ENCODE measurements at places on chromosomes 11 and 22. TPM values are rescaled to one million over a fixed set of nuclear protein-coding genes. Genes with fewer than 3 reads are reported as not detected.
A peak's percentile ranks its signal among the peaks of the same experiment; 100 is the strongest.

Gene CRYBA4
- total RNA-seq = not detected

Gene MS4A3
- total RNA-seq = not detected

Gene MED19
- total RNA-seq = 19.3 TPM

Gene RIBC2
- 2.5 TPM for total RNA-seq

Gene PTPRCAP
- total RNA-seq = 1.8 TPM

DNA sequence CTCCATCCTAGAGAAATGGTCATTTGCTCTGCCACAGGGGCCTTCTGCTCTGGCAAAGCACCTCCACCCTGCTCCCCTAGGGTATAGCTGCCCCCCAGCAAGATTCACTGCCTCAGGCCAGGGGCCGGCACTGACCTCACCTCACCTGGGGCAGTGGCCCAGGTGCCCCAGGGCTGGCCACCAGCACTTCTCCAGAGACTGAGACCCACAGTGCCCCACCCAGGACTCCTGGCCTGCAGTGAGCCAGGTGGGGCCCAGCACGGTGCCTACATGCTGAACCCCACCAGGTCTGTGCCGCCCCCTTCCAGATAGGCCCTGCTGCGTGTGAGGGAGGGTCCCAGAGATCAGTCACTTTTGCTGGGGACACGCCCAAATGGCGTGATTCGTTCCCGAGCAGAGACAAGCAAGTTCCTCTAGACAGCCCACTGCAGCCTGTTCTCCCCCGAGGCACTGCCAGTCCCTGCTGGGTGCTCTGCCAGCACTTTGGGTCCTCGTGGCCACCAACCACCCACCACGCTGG, 10.8 kb downstream of the GNB1L start:
- no peak for DNase-seq

GRCh38 chr11:76783294-76783895, at the start of gene TSKU:
TSS of gene TSKU (plus strand) at chr11:76783356. CDS start at chr11:76795617, 12,261 bp downstream.
- DNase-seq = peak; percentile 77

DNA sequence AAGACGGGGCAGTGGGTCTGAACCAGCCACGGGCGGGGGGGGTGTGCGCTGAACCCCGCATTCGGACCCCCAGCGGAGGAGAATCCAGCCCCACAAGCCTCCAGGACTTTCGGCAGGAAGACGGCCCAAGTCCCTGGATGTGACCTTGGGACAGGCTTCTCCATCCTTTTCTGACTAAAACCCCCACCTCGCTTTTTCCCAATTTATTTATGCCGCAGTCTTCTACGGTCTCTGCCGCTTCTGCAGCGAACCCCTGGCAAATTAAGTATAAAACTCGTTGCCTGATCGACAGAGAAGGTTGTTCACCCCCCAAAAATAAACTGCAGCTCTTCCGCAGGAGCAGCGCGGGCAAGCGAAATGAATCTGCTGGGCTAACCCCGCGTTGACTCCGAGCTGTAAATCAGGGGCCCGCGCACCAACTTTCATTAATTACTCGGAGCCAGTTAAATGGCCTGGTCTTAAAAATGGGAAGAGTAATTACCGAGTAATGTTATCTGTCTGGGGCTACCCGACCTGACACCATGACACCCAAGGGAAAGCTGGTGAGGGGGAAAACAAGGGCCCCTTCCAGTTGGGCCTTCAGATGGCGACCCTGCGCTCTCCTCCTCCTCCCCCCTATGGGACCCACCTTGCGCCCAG, 6.6 kb downstream of the WT1 start:
- DNase-seq = no peak

GRCh38 chr11:75813622-75814039, 1.4 kb upstream of the UVRAG start:
- no peak for DNase-seq

- DNase-seq = no peak
These were observed 112.2 kb downstream of the BRD1 start for GRCh38 chr22:49715450-49715849.

GRCh38 chr11:32931606-32932005, 39.0 kb downstream of the QSER1 start:
- no peak for DNase-seq

DNA sequence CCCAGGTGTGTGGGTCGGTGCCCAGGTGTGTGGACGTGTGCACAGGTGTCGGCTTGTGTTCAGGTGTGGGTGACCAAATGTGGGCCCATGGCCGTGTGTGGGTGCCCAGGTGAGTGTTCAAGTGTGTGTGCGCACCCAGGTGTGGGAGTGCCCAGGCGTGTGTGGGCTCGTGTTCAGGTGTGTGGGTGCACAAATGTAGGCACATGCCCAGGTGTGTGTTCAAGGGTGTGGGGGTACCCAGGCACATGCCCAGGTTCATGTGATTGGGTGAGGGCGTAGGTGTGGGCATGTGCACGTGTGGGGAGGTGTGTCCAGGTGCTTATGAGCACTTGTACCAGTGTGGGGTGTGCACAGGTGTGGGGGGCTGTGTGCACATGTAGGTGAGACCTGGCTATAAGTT, 42.8 kb downstream of the MOB2 start:
- DNase-seq = no peak

DNA sequence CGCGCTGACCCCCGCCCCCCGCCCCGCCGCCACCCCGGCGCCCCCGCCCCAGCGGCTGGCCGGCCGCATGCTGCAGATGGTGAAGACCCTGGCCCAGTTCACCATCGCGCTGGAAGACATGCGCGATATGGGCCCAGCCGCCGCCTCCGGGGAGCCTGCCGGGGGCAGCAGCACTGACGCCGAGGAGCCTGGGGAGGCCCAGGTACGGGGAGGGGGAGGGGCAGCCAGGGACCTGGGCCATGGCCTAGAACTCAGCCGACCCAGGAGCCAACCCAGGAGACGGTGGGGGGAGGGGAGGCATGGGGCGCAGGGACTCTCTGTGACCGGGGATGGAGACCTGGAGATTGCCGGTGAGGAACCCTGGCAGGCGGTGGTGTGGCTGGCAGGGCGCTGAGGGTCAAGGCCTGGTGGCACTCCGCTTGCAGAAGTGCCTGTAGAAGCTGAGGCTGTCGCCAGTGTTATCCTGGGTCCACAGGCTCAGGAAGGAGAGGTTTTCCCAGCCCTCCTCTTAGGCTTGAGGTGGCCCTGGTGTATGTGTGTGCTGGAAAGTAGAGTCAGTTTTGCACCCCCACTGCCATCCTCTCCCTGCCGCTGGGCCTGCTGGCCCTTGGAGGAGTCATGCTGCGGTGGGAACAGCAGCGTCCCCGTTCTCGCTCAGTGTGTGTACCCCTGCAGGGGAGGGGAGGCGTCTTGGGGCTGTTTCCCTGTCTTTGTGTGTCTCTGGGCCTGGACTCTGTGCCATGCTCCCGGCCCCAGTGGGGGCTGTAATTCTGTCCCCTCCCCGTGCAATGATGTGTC, 32.9 kb upstream of the RELT start:
- no peak for DNase-seq

DNA sequence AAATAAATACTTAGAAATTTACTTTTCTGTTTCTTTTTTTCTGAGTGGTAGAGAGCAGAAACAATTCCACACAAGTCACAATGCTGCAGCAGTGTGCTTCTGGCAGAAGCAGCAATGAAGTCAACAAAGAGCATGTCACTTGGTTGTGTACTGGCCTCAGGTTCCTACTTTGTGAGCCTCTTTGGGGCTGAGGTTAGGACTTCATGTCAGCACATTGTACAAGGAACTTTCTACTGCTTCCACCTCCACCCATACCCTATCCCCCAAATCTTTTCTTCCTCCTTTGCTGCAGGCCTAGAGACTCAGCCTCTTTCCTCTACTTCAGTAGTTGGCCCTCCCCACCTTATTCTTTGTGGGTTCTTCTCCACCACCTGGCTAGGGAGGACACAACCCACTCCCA, 252.7 kb upstream of the PITPNB start:
- DNase-seq = no peak

- DNase-seq = no peak
These were observed 41.1 kb downstream of the LIF start for GRCh38 chr22:30205281-30206115.

- no peak for DNase-seq
These were observed 428.5 kb downstream of the SOX6 start for GRCh38 chr11:15927864-15928217.

GRCh38 chr11:62552485-62553079, 6.0 kb upstream of the AHNAK start:
- DNase-seq = no peak
